ENCODE measurements at places on chromosomes 16 and 17.
A peak's percentile ranks its signal among the peaks of the same experiment; 100 is the strongest.

DNA sequence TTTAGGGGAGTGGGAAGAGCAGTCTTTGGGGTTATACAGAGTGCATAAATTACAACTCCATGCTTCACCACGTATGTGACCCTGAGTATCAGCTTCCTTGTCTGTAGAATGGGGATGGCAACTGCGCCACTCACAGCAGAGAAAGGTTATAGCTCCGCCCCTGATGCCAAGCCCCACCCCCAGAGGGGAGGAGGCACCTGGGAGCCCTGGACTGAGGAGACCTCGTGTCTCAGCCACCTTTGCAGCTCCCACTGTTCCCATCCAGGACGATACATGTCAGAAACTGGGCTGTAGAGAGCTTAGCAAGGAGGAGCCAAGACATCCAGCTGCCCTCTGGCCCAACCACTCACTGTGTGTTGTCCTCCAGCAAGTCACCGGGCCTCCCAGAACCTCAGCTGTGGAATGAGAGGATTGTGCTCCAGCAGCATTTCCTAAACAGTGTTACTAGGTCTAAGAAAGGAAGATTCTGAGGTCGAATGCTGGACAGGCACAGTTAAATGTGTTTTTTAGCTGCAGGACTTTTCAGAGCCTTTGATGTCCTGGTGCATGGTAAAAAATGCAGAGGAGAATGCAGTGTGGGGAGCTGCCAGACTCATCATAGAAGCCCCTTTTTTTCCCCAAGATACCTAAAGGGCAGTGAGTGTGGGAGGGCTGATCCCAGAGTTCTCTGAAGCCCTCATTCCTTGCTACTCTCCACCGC, 49.4 kb downstream of the BEAN1 start:
- DNase-seq = peak; percentile 23

GRCh38 chr17:6388416-6388815, 46.5 kb downstream of the AIPL1 start:
- DNase-seq = no peak

- no peak for DNase-seq
Measured at GRCh38 chr16:31113121-31114120, 4.0 kb upstream of the KAT8 start.

GRCh38 chr16:86158688-86159360, 259.9 kb downstream of the IRF8 start:
- DNase-seq = peak; percentile 5

DNA sequence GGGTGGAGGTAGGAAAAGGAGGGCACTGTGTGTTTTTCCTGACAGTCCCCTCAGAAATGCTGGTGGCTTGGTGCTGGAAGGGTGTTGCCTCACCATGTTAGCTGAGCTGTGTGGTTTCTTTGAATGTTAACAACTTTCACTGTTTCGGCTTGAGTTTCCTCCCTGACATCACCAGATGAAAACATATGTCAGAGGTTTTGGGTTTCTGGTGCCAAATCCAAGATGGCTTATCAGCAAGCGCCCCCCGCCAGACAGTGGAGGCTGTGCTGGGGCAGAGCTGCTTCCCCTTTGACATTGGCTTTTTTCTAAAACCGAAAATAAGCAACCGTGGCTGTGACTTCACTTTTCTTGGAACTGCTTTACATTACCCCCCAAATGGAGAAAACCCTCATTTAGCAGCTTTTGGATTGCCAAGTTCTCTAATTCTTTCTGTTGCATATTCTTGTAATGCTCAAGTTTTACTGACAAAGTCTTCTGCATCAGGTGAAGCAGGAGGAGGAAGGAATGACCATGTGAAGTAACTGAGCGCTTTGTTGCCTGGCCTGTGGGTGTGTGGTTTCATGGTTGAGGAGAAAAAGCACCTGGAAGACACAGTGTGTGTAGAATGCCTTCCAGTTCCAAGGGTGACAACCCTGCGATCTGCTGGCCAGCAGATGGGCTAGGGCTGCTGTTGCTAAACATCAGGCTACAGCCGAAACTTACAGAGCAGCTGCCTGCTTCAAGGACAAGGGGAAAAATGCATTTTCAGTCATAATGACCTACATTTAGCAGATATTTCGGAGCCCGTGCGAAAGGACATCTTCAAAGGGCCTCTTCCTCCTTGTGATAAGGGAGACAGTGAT, 9.7 kb downstream of the RMI2 start:
- DNase-seq = no peak

DNA sequence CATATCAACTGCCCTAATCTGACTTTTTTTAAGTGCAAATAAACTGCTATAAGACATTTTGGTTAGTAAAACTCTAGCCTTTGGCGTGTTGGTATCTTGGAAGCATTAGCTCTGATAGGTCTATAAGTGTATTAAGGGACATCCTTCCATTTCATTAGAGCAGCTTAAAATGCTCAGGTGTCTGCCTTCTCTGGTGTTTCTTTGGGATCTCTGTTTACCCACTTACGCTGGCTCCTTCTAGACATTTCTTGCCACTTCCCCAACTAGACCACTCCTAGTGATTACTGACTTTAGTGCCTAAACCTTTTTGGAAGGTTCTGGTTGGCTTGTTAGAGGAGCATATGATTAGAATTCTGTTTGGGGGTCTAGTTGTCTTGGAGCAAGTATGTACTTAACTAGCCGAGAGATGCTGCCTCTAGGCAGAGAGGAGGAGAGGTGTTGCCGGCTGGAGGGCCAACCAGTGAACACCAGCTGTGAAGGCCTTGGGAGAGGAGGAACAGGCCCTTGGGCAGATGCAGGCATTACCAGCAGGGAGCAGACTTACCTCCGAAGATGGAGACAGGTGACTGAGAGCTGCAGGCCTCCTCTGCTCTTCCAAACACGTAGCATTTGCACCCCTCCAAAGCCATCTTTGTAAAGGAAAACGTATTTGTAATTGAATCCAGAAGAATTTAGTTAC, 15.2 kb upstream of the CLEC18C start:
- no peak for DNase-seq

- no peak for DNase-seq
Measured at GRCh38 chr16:2386990-2387389, 42.3 kb upstream of the CCNF start.

GRCh38 chr17:46121841-46122485, 71.3 kb downstream of the KANSL1 start:
- DNase-seq = no peak

GRCh38 chr16:52016387-52016786, 530.6 kb downstream of the TOX3 start:
- DNase-seq = no peak

GRCh38 chr17:36089888-36090836, at the start of gene CCL3:
TSS of gene CCL3 (minus strand) at chr17:36090143. CDS start at chr17:36090058, 85 bp downstream.
- no peak for DNase-seq

GRCh38 chr17:60888812-60889709, 211.4 kb downstream of the BCAS3 start:
- no peak for DNase-seq

GRCh38 chr16:2285731-2286191, 17.8 kb upstream of the RNPS1 start:
- DNase-seq = no peak

- peak; percentile 77 for DNase-seq
Measured at GRCh38 chr16:46629331-46630219, 8.4 kb upstream of the SHCBP1 start.

GRCh38 chr17:9217151-9218056, 196.1 kb downstream of the NTN1 start:
- DNase-seq = no peak

DNA sequence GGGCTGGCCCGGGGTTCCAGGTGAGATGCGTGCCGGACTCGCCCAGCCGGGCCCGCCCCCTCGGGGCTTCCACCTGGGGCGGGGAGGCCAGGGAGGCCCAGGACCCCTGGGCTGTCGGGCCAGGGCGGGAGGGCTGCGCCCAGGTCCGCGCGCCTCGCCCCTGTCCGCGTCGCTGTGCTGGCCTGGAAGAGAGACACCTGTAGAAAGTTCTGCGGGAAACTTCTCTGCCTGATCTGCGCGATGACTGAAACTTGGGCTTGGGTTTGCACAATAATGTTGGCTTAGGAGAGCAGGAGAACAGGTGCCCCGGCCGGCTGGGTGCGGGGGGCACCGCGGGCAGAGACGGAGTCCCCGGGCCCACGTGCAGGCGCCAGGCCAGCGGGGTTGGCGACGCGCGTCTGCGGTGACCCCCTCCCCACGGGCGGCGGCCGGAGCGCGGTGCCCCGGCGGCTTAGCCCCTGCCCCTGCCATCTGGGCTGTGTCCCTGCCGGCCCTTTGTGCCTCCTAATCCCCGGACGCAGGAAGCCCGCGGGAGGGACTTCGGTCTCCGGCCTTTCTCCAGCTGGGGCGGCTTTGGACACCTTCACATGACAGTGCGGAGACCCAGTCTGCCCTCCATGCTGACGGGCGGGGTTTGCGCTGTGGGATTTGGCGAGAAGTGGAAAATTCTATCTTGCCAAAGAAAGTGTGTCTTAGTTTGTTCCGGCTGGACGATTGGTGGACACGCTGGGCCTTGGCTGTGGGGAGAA, 483 bp downstream of the LLGL2 start:
- peak; percentile 42 for DNase-seq

- no peak for DNase-seq
Measured at GRCh38 chr16:10983159-10983558, 38.8 kb downstream of the CLEC16A start.

GRCh38 chr16:21950782-21951521, 2.2 kb upstream of the UQCRC2 start:
- peak; percentile 12 for DNase-seq

DNA sequence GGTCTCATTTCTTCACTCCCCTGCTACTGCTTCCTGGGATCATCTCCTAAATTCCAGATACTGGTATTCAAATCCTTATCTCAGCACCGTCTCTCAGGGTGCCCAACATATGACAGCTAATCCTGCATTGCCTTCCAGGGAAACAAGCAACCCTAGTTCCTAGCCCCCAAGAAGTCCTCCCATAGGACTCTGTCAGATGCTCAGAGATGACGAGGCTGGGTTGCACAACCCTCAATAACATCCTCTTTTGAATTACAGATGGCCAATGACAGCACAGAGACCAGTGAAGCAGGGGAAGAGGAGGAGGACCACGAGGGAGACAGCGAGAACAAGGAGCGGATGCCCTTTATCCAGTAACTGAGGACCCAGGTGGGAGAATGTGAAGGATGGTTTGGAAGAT, 45.0 kb upstream of the CLEC3A start:
- DNase-seq = no peak

DNA sequence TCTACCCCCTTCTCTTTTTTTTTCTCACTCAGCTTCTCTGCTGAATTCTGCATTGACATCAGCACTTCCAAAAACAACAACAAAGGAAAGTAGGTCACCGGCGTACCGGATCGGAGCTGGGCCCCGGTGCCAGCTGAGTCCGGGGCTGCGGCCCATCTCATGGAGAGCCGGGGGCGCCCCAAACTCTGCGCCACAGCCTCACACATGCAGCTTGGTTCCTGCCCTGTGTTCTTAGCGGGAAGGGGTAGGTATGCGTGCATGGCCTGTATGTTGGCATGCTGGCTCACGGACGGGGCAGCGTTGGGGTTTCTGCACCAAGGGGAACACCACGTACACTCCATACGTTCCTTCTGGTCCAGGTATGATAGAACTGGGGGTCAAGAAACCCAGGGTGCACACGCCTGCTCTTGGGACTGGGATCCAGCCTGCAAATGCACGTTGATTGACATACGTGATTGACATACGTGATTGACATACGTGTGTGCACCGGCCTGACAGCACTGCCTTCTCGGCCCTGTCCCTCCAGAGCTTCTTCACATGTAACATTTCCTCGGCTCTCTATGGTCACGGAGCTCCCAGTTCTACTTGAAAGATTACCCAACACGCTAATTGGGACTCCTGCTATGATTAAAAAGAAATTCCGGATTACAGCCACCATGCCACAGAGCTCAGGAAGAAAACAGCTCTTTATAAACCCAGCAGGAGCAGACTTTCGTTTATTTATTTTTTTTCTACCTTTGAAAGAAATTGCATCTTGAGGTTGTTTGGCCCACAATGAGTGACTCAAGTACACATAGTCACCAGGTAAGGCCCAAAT, 88.7 kb downstream of the RPA1 start:
- no peak for DNase-seq

- DNase-seq = peak; percentile 82
Measured at GRCh38 chr17:9361188-9361955, 214.2 kb downstream of the STX8 start.

DNA sequence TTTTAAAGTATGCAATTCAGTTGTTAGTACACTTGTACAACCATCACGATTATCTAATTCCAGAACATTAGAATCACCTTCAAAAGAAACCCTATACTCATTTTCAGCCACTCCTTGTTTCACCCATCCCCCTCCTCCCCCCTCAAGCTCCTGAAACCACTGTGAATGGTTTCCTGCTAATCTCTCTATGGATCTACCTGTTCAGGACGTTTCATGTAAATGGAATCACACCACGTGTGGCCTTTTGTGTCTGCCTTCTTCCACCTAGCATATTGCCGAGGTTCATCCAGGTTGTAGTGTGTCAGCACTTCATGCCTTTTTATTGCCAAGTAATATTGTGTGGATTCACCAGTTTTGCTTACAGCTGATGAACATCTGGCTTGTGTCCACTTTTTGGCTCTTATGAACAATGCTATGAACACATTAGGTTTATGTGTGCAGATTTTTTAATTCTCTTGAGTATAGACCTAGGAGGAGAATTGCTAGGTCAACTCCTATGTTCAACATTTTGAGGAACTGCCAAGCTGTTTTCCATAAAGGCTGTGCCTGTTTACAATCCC, 17.8 kb downstream of the EIF4A3 start:
- DNase-seq = no peak

GRCh38 chr17:61362852-61363600, 36.6 kb upstream of the TBX2 start:
- no peak for DNase-seq

GRCh38 chr16:27774779-27775178, 224.8 kb downstream of the KATNIP start:
- no peak for DNase-seq

- DNase-seq = no peak
Measured at GRCh38 chr17:59876107-59876506, 16.6 kb downstream of the TUBD1 start.

GRCh38 chr16:72287649-72288048, 115.7 kb upstream of the PMFBP1 start:
- no peak for DNase-seq

DNA sequence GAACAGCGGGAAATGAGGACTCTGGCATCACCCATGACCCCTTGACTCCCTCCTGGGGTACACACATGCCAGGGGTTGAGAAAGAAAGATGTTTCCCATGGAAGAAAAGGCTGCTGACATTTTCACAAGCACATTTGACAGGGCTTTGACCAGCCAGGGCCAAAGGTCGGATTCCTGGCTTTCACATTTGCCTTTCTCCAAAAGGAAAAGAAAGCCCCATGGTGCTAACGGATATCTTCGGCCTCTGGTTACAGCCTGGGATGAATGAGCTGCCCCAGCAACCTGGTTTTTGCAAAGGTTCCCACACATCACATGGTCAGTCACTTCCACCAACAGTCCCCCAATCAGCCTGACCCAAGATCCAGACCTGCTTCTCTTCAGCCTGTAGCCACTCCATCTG, 478.2 kb upstream of the CDH11 start:
- DNase-seq = no peak

GRCh38 chr17:76447931-76448652, 4.9 kb downstream of the UBE2O start:
- peak; percentile 49 for DNase-seq
